ENCODE measurements at places on chromosomes 3 and 15. TPM values are rescaled to one million over a fixed set of nuclear protein-coding genes. Genes with fewer than 3 reads are reported as not detected.

The STAB1 gene
- 215 TPM for total RNA-seq

The RASL12 gene
- not detected for total RNA-seq

The CCDC54 gene
- not detected for total RNA-seq

The GP9 gene
- total RNA-seq: not detected

The GNB4 gene
- total RNA-seq: 113 TPM

The SLC2A2 gene
- total RNA-seq: not detected

The STRC gene
- not detected for total RNA-seq

The MYO1E gene
- 256 TPM for total RNA-seq

The ZNF860 gene
- total RNA-seq: 3.6 TPM

The SCAANT1 gene
- not detected for total RNA-seq

The TICRR gene
- total RNA-seq: 10.9 TPM

The ADIPOQ gene
- not detected for total RNA-seq

The TGM4 gene
- 0.13 TPM for total RNA-seq

The TYRO3 gene
- 10.4 TPM for total RNA-seq

The SH2D7 gene
- total RNA-seq: not detected

The ZPLD1 gene
- not detected for total RNA-seq

The TRPM1 gene
- total RNA-seq: 0.27 TPM

The FOXB1 gene
- total RNA-seq: not detected

The CFAP100 gene
- total RNA-seq: not detected

The MNS1 gene
- 1.6 TPM for total RNA-seq

The IP6K2 gene
- 47.9 TPM for total RNA-seq

The PLAAT1 gene
- 0.13 TPM for total RNA-seq

The CLDN1 gene
- total RNA-seq: 0.27 TPM

The ROBO1 gene
- 20.9 TPM for total RNA-seq

The CILP gene
- total RNA-seq: not detected

The SLC15A2 gene
- total RNA-seq: 0.36 TPM

The NLGN1 gene
- 52.5 TPM for total RNA-seq

The ERICH6 gene
- total RNA-seq: not detected

The MRPL3 gene
- total RNA-seq: 161 TPM

The IL16 gene
- total RNA-seq: 0.93 TPM

The LRRIQ4 gene
- total RNA-seq: 0.07 TPM

The ADGRG7 gene
- total RNA-seq: not detected

The RARB gene
- total RNA-seq: 17.6 TPM

The JAGN1 gene
- 23.1 TPM for total RNA-seq

The IRAK2 gene
- total RNA-seq: 22.1 TPM

The SHF gene
- total RNA-seq: 2.6 TPM

The GHRL gene
- not detected for total RNA-seq

The SPSB4 gene
- under 0.01 TPM for total RNA-seq

The GOLGA8H gene
- 1.4 TPM for total RNA-seq

The DUOXA1 gene
- not detected for total RNA-seq

The MRPS25 gene
- 21.9 TPM for total RNA-seq

The IL17RB gene
- total RNA-seq: 0.22 TPM

The NPAP1 gene
- not detected for total RNA-seq

The SEMA5B gene
- not detected for total RNA-seq

The RTP4 gene
- not detected for total RNA-seq

The NANOGP8 gene
- total RNA-seq: not detected

The ITPKA gene
- total RNA-seq: 0.36 TPM

The NR1I2 gene
- total RNA-seq: not detected

The FAM174B gene
- total RNA-seq: 0.66 TPM

The TPRA1 gene
- 27.9 TPM for total RNA-seq

The GPR160 gene
- total RNA-seq: 5.3 TPM

The LRRFIP2 gene
- 89.4 TPM for total RNA-seq

The NR2F2 gene
- total RNA-seq: 24.8 TPM

The TTLL13 gene
- total RNA-seq: not detected

The GPR62 gene
- total RNA-seq: not detected

Data from thoracic aorta endothelial cell (primary cell).